GM12864 (cell line): ENCODE measurements at places on chromosomes 3 and 15.

DNA sequence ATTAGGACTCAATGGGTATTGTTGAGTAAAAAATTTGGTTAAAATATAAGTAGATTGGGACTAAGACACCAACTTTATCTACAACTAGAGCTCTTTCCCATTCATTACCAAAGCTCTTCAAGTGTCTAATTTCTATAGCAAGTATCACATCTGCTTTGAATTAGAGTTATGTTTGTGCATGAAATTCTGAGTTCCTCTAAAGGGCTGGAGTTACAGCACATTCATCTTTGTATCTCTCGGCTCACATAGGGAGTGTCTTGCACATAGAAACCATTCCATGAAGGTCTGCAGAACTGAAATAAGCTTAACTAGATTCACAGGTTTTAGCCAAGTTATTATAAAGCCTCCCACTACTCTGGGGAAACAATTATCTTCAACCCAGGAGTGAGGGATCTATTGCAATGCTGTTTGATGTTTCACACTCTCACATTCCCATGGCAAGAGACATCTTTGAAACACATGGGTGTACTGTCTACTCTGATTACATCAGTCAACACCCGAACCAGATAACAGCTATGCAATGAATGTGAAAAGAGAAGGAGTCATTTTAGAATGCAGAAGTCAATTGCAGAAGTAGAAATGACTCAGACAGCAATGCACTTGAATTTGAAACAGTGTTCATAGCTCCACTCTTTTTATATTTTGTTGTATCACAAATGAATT lies 93.1 kb upstream of the KBTBD8 start:
- DNase-seq: no peak

DNA sequence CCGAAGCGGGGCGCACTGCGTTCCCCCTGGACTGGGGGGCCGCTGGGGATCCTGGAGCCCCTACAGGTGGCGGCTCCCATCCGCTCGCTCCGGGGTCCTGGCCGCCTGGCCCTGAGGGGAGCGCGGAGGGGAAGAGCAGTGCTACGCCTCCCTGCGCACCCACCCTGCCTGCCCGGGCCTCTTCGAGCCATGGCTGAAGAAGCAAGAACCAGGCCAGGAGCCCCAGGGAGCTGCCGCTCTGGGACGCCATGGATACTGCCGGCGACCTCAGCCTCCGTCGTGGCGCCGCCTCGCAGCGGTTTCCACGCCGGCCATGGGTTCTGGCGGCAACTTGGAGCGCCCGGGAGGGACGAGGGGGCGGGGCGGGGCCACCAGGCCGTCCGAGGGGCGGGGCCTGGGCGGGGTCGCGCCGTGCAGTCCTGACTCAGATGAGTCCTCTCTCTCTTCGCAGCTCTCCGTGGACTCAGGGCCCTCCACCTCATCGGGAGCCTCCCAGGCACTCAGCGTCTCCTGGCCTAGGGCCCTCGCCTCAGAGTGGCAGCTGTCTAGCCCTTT lies 50.9 kb downstream of the MYL3 start:
- no peak for DNase-seq

DNA sequence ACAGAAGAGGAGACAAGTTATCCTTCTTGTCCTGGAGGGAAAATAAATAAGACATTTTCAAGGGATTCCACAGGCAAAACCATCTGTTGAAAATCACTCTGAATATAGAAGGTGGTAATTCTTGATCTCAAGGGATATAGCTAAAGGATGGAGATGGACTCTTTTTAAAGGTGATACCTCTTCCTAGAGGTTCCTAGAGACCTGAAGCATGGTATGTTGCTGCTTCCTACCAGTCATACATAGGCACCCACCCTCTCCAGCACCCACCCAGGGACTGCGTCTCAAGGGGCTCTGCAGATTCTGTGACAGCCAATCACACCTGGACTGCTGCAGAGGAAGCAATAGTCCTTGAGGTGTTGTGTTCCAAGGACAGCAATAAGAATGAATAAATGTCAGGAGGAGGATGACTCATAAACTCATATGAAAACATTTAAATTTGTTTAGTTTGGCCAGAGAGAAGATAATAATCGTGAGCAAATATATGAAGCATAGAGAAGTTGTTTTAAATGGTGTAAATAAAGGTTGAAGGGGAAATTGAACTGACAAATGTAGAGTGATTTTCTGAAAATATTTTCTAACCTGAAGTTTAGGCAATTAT lies 741.6 kb upstream of the CBLB start:
- DNase-seq: no peak

GRCh38 chr3:166052440-166052839 lies 215.2 kb upstream of the BCHE start:
- DNase-seq: no peak

GRCh38 chr3:11164607-11165006 lies 10.3 kb downstream of the HRH1 start:
- DNase-seq: no peak

DNA sequence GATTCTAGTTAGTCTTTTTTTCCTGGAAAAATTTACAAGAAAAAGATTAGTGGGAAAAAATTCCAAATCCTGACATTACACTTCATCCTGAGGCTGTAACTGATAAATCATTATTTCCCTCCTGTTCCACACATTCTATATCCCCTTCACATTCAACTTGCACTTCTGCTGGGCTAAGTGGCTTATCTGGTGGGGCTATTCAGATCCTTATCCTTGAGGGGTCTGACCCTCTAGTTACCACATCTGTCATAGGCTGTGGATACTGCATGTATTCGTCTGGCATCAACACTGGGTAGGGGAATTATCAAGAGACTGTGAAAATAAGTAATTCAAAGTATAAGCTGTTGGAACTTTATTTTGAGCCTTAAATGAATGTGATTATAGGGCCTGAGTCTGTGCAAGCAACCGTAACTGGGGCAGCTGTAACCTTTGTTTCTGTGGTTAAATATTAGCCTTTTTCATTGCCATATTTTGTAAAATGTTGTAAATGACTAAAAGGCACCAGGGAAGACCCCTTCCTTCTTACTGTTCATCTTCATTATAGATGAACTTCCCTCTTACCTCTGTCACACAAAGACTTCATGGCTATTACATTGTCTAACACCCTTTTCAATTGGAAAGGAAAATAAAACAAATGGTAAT lies 28.0 kb upstream of the TEX9 start:
- no peak for DNase-seq

GRCh38 chr3:31486865-31487533 lies 45.7 kb upstream of the STT3B start:
- DNase-seq: no peak

GRCh38 chr3:37712918-37713817 lies 148.5 kb upstream of the CTDSPL start:
- DNase-seq: no peak

- DNase-seq: no peak
Observed at GRCh38 chr15:66912441-66912840, 153.0 kb upstream of the SMAD3 start.

DNA sequence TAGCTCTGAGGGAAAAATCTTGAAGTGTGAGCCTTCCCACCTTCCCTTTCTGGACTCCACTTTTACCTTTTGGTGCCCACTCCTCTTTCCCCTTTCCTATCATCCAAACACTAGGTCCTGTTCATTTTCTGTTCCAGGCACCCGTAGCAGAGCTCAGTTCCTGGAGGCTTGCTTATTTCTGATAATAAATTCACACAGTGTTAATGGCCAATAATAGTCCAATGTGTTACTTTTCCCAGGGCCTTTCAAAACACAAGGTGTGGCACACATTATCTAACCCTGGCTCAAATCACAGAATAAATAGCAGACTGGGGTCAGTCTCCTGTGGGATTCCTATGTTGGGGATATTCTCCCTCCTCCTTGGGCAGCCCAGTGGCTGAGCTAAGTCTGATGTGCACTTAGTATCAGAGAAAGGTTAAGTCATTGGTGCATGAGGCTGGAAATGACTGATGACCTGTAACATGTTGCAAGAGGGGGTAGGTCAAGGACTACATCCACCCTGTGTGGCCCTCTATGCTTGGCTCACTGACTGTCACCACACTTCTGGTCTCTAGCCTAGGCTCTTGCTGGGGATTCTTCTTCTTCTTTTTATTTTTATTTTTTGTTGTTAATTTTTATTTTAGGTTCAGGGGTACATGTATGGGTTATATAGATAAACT lies 43.7 kb upstream of the ROPN1 start:
- no peak for DNase-seq
